ENCODE measurements at places on chromosomes 16 and 17.

DNA sequence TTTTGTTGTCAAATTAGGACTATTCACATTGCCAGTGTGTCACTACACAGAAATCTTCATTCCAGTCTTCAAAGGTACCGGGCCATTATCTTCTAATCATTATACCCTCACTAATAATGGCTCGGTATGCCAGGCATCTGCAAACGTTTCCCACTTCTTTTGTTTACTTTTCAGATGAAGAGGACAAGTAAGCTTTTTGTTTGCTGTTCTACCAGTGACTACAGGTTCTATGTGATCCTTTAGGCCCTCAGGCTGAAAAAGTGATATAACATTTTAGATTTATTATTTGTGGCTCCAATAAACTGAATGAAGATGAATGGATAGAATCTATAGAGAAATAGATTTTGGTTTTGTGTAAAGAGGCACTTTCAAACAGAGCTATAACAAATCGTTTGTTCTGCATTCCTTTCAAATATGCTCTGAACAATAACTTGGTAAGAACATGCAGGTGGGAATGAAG is 403 bp upstream of the KRTAP3-1 start:
- no peaks in the 10 kb centered on the region for H3K4me1 ChIP-seq
- no peaks in the 10 kb centered on the region for H3K27me3 ChIP-seq
- H3K27ac ChIP-seq = no peak overlapping the region
- H3K4me3 ChIP-seq = no peak overlapping the region

DNA sequence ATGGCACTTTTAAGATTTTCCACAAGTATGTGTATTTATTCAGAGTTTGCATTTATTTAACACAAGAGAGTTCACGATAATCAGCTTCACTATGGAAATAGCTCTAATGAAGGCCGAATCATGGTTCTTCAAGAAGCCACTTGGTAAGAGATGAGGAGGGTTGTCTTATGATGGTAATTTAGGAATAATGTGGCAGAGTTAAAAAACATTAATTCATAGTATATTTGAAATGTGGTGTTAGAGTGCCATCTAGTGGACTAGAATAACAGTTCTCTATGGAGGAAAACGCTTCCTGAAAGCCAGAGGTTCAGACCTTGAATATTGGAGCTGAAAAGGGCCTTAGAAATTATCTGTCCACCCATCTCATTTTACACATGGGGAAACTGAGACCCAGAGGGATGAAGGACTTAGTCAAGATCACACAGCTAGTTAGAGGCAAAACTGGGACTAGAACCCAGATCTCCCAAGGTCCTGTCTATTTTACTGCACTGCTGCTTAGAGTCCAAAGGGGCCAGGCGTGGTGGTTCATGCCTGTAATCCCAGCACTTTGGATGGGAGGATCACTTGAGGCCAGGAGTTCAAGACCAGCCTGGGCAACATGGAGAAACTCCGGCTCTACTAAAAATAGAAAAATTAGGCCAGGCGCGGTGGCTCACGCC is 33.8 kb upstream of the KPNB1 start:
- H3K4me1 ChIP-seq = no peaks in the 10 kb centered on the region
- peaks cover 34% of the 10 kb centered on the region for H3K36me3 ChIP-seq
- H3K4me3 ChIP-seq = no peak overlapping the region
- DNase-seq = no peak

DNA sequence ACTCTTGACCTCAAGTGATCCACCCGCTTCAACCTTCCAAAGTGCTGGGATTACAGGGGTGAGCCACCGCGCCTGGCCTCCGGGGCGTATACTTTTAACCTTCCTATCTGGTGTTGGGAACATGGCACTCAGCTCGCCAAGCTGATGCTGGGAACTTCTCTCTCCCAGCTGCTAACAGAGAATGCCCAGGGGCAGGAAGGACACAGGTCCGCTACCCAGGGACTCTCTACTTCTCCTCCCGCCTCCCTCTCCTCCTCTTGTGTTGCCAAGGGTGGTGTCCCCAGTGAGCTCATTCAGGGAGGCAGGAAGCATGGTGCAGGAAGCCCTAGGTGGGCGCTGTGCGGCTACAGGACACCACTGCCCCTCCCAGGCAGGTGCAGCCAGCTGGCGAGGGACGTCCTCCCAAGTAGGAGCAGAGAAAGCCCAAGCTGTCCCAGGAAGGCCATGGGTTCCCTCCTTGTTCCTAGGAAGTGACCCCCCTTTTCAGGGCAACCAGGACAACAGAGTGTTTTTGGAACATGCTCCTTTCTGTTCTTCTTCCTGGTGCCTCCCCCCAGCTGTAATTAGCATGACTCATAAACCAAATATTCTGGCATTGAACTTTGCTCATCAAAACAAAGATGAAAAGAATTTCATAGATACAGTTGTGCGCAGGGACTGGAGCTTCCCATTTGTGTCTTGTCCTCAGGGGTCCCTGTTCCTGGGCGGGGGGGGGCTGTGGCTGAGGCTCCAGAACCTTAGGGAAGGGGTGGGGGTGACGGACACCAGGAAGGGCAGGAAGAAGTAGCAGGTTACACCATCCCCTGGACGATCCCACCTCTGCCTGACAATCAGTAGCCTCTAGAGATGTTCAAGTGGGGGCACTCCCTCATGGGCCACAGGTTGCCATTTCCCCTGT is 2.7 kb downstream of the C1QTNF1 start:
- peaks cover 10% of the 10 kb centered on the region for H3K27me3 ChIP-seq
- no peak for DNase-seq
- H3K36me3 ChIP-seq = no peaks in the 10 kb centered on the region
- peaks cover 13% of the 10 kb centered on the region for H3K4me1 ChIP-seq
- H3K27ac ChIP-seq = no peak overlapping the region

- no peaks in the 10 kb centered on the region for H3K4me1 ChIP-seq
- no peaks in the 10 kb centered on the region for H3K27me3 ChIP-seq
- DNase-seq = no peak
- no peak overlapping the region for H3K4me3 ChIP-seq
Observed at GRCh38 chr17:76957678-76958464, 89.7 kb downstream of the MGAT5B start.

DNA sequence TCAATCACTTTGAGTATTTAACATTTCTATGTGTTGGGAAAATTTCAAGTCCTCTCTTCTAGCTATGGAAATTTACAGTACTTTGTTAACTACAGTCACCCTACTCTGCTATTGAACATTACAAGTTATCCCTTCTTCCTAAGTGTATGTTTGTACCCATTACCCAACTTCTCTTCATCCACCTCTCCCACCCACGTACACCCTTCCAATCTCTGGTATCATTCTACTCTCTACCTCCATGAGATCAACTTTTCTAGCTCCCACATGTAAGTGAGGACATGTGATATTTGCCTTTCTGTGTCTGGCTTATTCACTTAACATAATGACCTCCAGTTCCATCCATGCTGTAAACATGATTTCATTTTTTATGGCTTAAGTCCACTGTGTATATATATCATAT is 3.2 kb upstream of the ZNF688 start:
- H3K4me3 ChIP-seq = no peak overlapping the region
- no peak overlapping the region for H3K27ac ChIP-seq
- H3K4me1 ChIP-seq = peaks cover 15% of the 10 kb centered on the region
- no peak for DNase-seq
- H3K27me3 ChIP-seq = no peaks in the 10 kb centered on the region
- H3K36me3 ChIP-seq = no peaks in the 10 kb centered on the region

DNA sequence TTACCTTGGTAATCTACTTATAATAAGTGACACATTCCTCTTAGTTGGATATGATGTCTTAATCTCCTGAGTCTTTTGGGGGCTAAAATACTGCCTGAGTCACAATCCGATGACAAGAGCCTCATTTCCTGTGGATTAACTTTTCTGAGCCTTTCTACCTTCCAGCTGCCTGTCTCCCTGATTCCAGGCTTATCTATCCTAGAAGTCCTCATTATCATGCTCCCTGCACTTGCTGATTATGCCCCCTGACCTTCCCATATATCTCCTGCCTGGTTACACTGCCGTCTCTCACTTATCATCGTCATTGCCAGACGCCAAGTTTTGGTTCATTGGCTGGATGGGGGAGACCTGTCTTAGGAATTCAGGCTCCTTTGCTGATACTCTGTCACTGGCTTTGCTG is 727.4 kb upstream of the CA10 start:
- no peak for DNase-seq
- H3K36me3 ChIP-seq = no peaks in the 10 kb centered on the region
- no peak overlapping the region for H3K4me3 ChIP-seq
- H3K27ac ChIP-seq = no peak overlapping the region
- no peaks in the 10 kb centered on the region for H3K4me1 ChIP-seq

GRCh38 chr17:81481073-81481799 is 31.4 kb downstream of the ACTG1 start:
- H3K36me3 ChIP-seq = no peaks in the 10 kb centered on the region
- H3K4me1 ChIP-seq = peaks cover 26% of the 10 kb centered on the region
- no peak overlapping the region for H3K27ac ChIP-seq
- peak; percentile 44 for DNase-seq
- peaks cover 14% of the 10 kb centered on the region for H3K27me3 ChIP-seq

GRCh38 chr16:71840052-71840451 is 5.7 kb upstream of the ATXN1L start:
- no peak overlapping the region for H3K4me3 ChIP-seq
- no peak for DNase-seq
- H3K27ac ChIP-seq = no peak overlapping the region
- no peaks in the 10 kb centered on the region for H3K4me1 ChIP-seq
- H3K27me3 ChIP-seq = no peaks in the 10 kb centered on the region

GRCh38 chr17:68507576-68507975 is 4.7 kb upstream of the PRKAR1A start:
- H3K36me3 ChIP-seq = no peaks in the 10 kb centered on the region
- no peak overlapping the region for H3K27ac ChIP-seq
- H3K4me3 ChIP-seq = no peak overlapping the region
- no peak for DNase-seq

- no peaks in the 10 kb centered on the region for H3K36me3 ChIP-seq
- no peaks in the 10 kb centered on the region for H3K27me3 ChIP-seq
- no peak for DNase-seq
- H3K27ac ChIP-seq = no peak overlapping the region
Observed at GRCh38 chr16:85291302-85292148, 179.3 kb upstream of the CIBAR2 start.

DNA sequence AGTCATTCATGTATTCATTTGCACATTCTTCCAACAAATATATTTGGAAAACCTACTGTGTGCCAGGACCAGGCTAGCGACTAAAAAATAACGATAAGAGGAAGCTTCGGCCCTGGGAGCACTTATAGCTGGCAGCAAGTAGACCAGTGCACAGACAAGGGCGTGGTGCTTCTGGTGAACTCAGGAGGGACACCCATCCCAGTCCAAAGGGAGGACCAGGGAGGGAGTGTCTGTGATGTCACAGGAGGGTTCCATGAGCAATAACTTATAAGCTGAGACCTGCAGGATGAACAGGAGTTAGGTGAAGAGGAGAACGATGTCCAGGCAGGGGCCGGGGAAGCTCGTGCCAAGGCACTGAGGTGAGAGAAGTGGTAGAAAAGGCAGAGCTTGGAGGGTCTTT is 17.4 kb upstream of the PHOSPHO1 start:
- H3K27me3 ChIP-seq = no peaks in the 10 kb centered on the region
- H3K4me1 ChIP-seq = no peaks in the 10 kb centered on the region
- no peak for DNase-seq
- no peaks in the 10 kb centered on the region for H3K36me3 ChIP-seq
- no peak overlapping the region for H3K27ac ChIP-seq
- H3K4me3 ChIP-seq = no peak overlapping the region

- H3K4me3 ChIP-seq = no peak overlapping the region
- no peaks in the 10 kb centered on the region for H3K4me1 ChIP-seq
- H3K27ac ChIP-seq = no peak overlapping the region
- H3K36me3 ChIP-seq = no peaks in the 10 kb centered on the region
Observed at GRCh38 chr17:15920758-15921239, 24.1 kb upstream of the ADORA2B start.

DNA sequence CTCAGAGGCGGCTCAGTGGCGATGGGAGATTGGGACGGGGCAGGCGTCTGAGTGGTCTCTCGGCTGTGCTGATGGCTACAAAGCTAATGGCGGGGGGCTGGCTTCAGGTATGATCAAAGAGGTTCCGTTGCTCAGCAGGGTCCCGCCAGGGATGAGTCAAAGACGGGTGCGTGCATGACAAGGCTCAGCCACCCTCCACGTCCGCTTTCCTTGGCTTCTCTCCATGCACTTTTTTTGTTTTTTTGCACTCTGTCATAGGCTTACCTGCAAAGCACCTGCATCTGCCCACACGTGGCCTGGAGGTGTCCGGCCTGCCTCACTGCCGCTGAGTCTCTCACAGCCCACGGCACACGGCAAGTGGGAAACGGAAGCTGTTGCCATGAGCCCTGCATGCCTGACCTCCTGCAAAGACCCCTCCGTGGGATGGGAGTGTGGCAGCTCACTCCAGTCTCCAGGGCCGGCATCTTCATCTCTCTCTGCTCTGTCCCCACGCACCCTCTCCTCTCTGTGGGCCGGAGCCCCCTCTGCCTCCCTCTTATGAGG is 85.5 kb upstream of the ZNF469 start:
- H3K4me1 ChIP-seq = no peaks in the 10 kb centered on the region
- no peak overlapping the region for H3K27ac ChIP-seq
- H3K4me3 ChIP-seq = no peak overlapping the region
- H3K36me3 ChIP-seq = no peaks in the 10 kb centered on the region

- H3K27ac ChIP-seq = no peak overlapping the region
- DNase-seq = no peak
- no peaks in the 10 kb centered on the region for H3K36me3 ChIP-seq
- no peaks in the 10 kb centered on the region for H3K27me3 ChIP-seq
- H3K4me3 ChIP-seq = no peak overlapping the region
- H3K4me1 ChIP-seq = no peaks in the 10 kb centered on the region
Observed at GRCh38 chr17:69239611-69240600, 11.3 kb upstream of the ABCA10 start.

DNA sequence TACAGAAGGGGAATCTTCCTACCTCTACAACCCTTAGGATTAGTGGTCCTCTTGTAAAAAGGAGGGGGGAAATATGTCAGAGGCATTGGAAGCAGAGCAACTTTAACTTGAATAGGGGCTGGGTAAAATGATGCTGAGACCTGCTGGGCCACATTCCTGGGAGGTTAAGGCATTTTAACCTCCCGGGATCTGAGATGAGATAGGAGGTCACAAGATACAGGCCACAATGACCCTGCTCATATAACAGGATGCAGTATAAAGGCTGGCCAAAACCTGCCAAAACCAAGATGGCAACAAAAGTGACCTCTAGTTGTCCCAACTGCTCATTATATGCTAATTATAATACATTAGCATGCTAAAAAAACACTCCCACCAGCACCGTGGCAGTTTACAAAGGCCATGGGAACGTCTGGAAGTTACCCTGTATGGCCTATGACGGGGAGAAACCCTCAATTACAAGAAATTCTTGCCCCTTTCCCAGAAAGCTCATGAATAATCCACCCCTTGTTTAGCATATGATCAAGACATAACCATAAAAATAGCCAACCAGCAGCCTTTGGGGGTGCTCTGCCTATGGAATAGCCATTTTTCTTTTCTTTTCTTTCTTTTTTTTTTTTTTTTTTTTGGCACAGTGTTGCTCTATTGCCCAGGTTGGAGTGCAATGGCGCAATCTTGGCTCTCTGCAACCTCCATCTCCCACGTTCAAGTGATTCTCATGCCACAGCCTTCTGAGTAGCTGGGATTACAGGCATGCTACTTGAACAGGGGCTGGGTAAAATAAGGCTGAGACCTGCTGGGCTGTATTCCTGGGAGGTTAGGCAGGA is 6.2 kb upstream of the C1QTNF1 start:
- DNase-seq = no peak
- H3K4me1 ChIP-seq = no peaks in the 10 kb centered on the region
- no peak overlapping the region for H3K27ac ChIP-seq
- no peaks in the 10 kb centered on the region for H3K36me3 ChIP-seq
